ENCODE measurements at places on chromosomes 11 and 22.

DNA sequence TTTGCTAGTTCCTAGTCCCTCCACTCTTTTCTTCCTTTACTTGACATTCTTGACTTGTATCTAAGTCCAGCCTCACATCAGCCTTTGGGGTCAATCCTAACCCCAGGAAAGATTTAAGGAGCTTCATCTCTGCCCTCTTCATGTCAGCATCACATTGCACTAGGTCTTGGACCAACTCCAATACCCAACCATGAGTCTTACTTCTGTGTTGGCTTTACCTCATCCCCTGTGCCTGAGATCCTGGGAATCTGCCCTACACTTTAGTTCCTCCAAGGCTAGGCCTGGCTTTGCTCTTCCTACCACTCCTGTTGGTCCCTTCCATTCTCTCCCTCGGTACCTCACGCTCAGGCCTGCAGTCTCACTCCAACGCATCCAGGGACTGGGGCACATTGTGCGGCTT lies 117.0 kb downstream of the SLC1A2 start:
- DNase-seq: no peak

- no peak for DNase-seq
Measured at GRCh38 chr11:9838961-9839360, 175.1 kb downstream of the SWAP70 start.

GRCh38 chr11:2794046-2794967 lies 91.3 kb downstream of the CDKN1C start:
- no peak for DNase-seq

DNA sequence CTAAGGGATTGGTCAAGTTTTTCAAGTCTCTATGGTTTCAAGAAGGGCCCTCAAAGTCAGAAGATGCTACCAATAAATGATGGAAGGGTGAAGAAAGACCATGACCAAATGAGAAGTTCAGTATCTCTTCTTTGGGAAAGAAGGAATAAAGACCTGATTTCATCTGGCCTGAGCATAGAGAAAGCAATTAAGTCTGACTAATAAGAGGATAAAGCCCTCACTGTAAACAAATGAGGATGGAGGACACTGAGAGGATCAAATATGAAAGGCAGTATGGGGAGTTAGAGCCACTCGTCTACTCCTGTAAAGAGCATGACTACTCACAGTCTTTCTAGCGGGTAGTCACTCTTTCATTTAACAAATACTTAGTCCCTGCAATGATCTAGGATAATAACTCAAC lies 44.6 kb downstream of the FAM168A start:
- DNase-seq: no peak

- DNase-seq: no peak
Measured at GRCh38 chr22:28822930-28823551, 22.7 kb upstream of the XBP1 start.

DNA sequence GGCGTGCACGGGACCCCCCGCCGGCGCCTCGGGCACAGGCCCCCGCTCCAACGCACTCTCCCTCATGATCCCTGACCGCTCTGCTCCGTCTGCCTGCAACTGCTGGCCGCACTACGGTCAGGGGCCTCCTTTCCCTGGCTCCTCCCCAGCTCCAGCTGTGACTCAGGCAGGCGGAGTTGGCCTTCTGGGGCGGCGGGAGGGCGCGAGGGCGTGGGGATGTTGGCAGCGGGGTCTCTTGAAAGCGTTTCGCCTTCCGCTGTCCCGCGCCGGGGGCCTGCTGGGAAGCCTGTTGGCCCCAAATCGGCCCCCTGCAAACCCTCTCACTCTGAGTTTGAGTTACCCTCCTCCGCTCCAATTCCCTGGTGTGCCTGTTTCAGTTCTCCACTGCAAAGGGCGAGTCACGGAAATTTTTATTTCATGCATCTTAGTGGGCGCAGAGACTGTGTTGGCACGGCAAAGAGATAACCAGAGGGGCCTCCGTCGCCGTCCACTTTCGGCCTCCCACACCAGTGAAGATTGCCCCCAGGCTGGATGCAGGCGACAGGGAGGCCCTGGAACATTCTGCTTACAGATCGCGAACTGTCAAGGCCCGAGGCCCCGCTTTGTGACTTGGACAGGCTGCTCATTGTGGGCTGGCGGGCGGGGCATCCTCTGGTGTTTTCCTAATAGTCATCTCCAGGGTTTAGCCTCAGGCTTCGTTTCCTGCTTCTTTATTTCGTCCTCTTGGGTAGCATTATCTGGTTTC lies at the start of gene CAVIN3:
Gene CAVIN3, minus strand, starts transcription at position 91 of the 745 bp plus-strand sequence. Its CDS starts 25 bp downstream, at position 66.
- DNase-seq: peak; percentile 41

DNA sequence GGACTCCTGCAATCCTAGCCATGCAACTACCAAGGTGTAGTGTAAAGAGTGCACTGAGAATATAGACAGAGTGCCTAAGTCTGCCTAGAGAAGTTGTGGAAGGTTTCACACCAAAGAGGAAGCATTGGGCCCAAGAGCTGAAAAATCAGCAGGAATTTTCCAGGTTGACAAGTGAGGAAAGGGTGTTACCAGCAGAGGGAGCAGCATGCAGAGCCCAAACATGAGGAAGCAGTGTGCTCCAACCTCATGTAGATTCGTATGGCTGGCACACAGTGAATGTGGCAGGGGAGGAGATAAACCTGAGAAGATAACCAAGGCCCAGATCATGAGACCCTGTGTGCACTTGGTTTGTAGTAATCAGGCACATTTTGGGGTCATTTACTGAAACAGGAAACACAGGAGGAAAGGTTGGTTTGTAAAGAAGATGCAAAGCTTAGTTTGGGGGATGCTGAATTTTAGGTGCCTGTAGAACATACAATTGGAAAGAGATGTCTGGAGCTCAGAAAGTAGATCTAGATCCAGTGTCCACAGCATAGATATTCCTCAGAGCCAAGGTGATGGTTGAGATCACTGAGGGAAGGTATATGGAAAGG lies 1.7 kb downstream of the HPX start:
- DNase-seq: peak; percentile 63

- DNase-seq: no peak
Measured at GRCh38 chr11:79241205-79241851, 199.5 kb downstream of the TENM4 start.

DNA sequence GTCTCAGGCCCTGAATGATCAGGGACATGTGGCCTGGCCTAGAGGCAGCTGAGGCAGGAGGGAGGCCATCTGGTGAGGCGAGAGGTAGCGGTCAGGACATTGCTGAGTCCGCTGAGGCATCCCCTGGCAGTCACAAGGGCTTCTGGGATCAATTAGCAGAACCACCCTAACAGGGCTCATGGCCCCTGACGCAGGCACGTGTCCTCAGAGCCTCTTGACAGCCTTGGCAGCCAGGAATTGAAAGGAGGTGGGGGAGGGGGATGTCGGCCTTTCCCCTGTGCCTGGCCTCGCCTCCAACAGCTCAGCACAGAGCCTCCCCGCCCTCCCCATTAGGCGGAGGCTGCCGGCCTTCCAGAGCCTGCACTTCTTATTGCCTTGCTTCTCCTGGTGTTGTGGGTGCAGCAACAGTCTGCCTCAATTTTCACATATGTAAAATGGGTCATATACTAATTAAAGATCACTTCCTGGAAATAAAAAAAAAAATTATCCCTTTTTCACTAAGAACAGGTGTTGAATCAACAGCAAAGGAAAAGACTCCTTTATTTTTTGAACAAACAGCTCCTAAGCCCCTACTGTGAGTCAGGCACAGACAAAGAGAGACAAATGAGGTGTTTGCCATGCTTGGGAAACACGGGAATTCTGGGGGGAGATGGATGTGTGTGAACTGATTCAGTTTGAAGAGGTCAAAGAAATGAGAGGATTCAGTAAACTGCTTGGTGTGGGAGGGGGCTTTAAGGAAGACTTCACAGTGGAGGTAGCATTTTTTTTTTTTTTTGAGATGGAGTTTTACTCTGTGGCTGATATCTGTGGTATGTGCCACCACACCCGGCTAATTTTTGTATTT lies 55.3 kb downstream of the NFAM1 start:
- peak; percentile 16 for DNase-seq

DNA sequence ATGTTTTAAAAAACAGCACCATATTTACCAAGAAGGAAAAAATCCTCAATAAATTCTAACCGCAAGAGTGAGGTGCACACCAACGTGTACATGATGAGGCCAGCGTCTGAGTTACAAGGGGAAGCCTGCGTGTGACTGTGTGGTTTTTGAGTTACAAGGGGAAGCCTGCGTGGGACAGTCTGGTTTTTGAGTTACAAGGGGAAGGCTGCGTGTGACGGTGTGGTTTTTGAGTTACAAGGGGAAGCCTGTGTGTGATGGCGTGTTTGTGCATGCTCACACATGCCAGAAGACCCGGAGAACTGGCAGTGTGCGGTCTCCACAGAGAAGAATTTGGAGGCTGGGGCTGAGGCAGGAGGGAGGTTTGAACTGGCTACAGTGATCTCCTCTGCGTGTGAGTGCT lies 1376.4 kb downstream of the TBC1D22A start:
- no peak for DNase-seq

- DNase-seq: no peak
Measured at GRCh38 chr11:63763496-63764339, 4.9 kb downstream of the ZFTA start.

GRCh38 chr11:46299451-46299961 lies 22.0 kb downstream of the CREB3L1 start:
- no peak for DNase-seq

DNA sequence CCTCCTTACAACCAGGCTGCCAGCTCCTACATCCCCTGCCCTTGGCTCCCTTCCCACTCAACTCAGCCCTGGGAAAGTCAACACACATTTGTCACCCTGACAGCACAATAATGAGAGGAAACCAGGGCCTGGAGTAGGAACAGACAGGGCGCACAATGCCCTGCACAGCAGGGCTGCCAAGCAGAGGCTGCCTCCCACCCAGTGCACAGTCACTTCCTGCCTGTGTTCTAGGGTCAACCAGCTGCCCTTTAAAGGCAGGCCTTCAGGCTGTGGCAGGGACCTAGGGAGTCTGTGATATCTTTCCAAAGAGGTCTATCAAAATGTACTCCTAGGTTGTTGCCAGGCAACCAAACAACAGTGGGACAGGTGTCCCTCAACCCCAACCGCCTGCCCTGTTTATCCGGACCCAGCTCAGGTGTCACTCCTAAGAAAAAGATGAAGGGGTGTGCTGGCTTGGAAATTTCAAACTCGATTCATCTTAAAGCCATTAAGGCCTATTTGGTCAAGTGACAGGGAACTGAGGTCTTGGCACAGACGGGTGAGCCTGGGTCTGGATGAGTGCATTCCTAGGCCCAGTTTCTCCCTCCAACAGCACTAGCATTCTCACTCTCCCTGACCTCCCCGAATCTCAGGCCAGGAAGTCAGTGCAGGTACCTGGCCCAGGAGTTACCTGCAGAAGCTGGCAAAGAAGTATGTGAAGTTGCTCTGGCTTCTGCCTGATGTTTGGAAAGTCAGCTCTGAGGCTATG lies 110.3 kb upstream of the PITPNB start:
- DNase-seq: no peak

DNA sequence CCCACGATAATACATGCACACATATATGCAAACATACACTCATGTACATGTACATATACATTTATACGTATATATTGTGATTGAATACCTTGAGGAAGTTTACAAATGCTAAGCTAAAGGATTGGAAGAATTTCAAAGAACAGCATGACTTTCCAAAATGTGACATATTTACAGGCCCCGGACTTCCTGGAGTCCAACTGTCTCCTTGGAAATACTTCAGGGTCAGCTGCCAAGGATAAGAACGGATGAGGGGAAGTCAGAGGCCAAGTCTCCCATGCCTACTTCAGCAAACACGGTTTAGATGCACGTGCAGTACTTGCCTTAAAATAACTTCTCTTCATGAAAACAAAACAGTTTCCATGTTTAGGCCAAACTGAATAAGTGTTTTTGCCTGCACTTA lies 213.6 kb downstream of the DYNC2H1 start:
- no peak for DNase-seq

GRCh38 chr22:27801616-27802345 lies at the start of gene MN1:
Gene MN1, minus strand, starts transcription at chr22:27801756. Its CDS starts 1,213 bp downstream, at chr22:27800543.
- no peak for DNase-seq

DNA sequence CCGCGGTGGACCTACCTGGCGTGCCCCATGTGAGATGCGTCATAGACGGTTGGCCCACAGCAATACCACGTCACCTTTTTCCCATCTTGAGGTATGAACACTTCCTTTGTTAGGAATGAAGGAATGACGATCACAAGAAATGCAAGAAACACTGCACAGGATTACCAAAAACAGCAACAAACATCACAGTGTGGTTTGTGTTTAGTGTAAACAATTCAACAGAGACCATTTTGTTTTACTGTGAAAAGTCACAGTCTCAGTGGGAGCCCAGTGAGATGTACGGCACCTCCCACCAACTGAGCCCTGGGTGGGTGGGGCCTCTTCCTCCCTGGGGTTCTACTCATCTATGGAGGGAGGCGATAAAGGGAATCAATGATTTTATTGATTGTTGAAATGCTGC lies 16.3 kb downstream of the CARS1 start:
- no peak for DNase-seq

DNA sequence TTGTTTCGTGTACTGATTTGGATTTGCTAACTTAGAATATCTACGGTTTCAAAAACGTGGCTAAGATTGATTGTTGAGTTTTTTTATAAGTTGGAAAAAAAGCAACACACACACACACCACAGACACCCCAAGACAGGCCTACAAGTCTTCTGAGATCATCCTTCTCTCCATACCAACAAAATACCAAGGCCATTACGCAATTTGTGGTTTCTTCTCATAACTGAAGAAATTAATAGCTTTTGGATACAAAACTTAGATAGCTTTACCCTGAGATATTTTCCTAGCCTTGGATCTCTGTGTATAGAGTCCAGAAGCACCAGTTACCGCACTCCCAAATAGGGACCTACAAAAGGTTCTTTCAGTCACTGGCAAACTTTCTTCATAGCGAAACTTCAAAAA lies 113.6 kb downstream of the SIK3 start:
- DNase-seq: peak; percentile 79

DNA sequence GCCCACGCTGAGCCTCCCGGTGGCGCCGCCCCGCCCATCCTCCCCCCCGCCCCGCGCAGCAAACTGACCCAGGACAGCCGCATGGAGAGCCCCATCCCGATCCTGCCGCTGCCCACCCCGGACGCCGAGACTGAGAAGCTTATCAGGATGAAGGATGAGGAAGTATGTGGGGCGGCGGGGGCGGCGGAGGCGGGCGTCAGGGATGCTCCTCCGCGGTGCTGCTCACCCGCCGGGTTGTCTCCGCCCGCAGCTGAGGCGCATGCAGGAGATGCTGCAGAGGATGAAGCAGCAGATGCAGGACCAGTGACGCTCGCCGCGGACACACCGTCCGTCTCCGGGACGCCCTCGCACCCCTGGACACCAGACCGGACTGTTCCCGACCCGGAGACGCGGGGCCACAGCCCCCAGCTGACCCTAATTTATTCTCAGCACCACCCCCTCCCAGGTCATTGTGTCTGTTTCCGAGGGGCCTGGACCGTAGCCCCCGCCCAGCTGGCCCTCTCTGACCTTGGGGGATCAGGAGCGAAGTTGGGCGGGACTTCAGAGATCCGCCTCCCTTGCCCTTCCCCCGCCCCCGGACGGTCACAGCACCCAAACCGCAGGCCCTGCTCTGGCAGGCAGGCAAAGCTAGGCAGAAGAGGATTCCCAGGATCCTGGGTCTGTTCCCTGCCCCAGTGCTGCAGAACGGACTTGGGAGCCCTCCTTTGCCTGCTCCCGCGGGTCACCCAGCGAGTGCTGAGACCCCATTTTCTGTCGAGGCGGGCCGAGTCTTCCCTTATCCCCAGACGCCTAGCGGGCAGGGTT lies 959 bp upstream of the GP1BB start:
- no peak for DNase-seq
